HepG2 (cell line): ENCODE measurements at places on chromosomes 1 and 21.

DNA sequence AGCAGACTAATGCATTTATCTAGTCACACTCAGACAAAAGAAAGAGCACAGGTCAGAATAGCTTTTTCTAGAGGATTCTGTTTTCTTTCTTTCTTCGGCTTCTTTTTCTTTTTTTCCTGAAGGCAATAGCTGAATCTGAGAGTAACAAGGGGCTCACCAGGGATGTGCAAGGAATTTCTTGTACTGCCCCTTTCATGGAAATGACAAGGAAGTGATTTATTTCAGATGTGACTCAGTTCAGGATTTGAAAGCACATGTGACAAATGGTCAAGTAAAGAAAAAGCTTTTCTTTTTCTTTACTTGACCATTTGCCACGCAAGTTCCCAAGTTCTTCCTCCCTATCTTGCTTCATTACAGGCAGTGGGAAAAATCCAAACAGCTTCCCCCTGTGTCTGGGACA is 202.0 kb downstream of the GABPA start:
- H3K27me3 ChIP-seq, result no peaks in the 10 kb centered on the region
- H3K4me3 ChIP-seq, result no peak overlapping the region
- H3K4me1 ChIP-seq, result peaks cover 12% of the 10 kb centered on the region
- no peak for DNase-seq
- no peaks in the 10 kb centered on the region for H3K36me3 ChIP-seq

GRCh38 chr1:39295901-39296300 is 91.4 kb downstream of the MACF1 start:
- peaks cover 28% of the 10 kb centered on the region for H3K36me3 ChIP-seq
- no peak overlapping the region for H3K4me3 ChIP-seq
- no peaks in the 10 kb centered on the region for H3K27me3 ChIP-seq
- H3K27ac ChIP-seq, result no peak overlapping the region

GRCh38 chr1:197106869-197107268 is 39.6 kb downstream of the ASPM start:
- no peaks in the 10 kb centered on the region for H3K27me3 ChIP-seq
- DNase-seq, result no peak
- no peaks in the 10 kb centered on the region; the same call in 1 of the 3 replicates for H3K36me3 ChIP-seq
- no peak overlapping the region for H3K27ac ChIP-seq

GRCh38 chr1:199948587-199949280 is 78.8 kb upstream of the NR5A2 start:
- H3K27me3 ChIP-seq, result no peaks in the 10 kb centered on the region
- no peak overlapping the region for H3K4me3 ChIP-seq
- no peaks in the 10 kb centered on the region for H3K36me3 ChIP-seq
- no peaks in the 10 kb centered on the region for H3K4me1 ChIP-seq
- H3K27ac ChIP-seq, result no peak overlapping the region

- H3K4me3 ChIP-seq, result no peak overlapping the region
- H3K27me3 ChIP-seq, result no peaks in the 10 kb centered on the region
- H3K36me3 ChIP-seq, result no peaks in the 10 kb centered on the region
- no peak overlapping the region for H3K27ac ChIP-seq
- peaks cover 44% of the 10 kb centered on the region for H3K4me1 ChIP-seq
- DNase-seq, result no peak
Measured at GRCh38 chr1:111719674-111720132, 19.5 kb downstream of the INKA2 start.

- H3K27me3 ChIP-seq, result peaks cover 1% of the 10 kb centered on the region; the same call in 1 of the 2 replicates
- no peaks in the 10 kb centered on the region for H3K4me1 ChIP-seq
- DNase-seq, result no peak
- H3K27ac ChIP-seq, result no peak overlapping the region
Measured at GRCh38 chr1:64514197-64514765, 44.4 kb downstream of the CACHD1 start.

DNA sequence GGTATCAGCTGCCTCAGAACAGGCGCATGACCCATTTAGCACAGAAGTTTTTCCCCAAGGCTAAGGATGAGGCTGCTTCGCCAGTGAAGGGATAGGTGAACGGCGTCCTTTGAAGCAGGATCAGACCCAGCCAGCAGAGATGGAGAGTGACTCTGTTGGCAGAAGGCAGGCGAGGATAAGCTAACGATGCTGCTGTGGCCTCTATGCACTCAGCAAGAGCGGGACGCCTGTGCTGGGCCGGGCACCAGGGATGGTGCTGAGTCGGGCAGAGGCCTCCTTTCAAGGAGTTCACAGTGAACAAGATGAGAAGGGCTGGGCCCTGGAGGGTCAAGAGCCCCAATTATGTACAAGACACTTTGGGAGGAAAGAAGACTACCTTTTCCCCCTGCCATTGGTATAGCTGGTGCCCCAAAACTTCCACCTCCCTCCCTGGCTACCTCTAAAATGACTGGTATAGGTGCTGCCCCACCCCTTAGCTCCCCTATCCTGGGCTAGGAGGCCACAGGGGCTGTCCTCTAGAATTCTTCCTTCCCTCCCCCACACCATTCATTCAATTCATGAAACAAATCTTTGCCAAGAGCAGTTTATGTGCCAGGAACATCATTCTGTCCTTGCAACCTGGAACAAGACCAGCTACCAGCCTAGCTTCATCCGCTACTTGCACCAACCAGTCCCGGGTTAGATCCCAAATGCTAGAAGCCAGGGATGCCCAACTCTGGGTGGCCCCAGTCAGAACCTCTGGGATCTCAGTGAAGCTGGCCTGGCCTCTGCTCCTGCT is 7.5 kb downstream of the XKR8 start:
- peaks cover 8% of the 10 kb centered on the region; the same call in 2 of the 3 replicates for H3K36me3 ChIP-seq
- H3K27me3 ChIP-seq, result no peaks in the 10 kb centered on the region
- no peak overlapping the region for H3K27ac ChIP-seq

- no peak for DNase-seq
- H3K27ac ChIP-seq, result no peak overlapping the region
- H3K36me3 ChIP-seq, result no peaks in the 10 kb centered on the region
- H3K4me1 ChIP-seq, result no peaks in the 10 kb centered on the region
- H3K4me3 ChIP-seq, result no peak overlapping the region
- no peaks in the 10 kb centered on the region for H3K27me3 ChIP-seq
Measured at GRCh38 chr1:180731131-180731530, 99.3 kb downstream of the XPR1 start.

DNA sequence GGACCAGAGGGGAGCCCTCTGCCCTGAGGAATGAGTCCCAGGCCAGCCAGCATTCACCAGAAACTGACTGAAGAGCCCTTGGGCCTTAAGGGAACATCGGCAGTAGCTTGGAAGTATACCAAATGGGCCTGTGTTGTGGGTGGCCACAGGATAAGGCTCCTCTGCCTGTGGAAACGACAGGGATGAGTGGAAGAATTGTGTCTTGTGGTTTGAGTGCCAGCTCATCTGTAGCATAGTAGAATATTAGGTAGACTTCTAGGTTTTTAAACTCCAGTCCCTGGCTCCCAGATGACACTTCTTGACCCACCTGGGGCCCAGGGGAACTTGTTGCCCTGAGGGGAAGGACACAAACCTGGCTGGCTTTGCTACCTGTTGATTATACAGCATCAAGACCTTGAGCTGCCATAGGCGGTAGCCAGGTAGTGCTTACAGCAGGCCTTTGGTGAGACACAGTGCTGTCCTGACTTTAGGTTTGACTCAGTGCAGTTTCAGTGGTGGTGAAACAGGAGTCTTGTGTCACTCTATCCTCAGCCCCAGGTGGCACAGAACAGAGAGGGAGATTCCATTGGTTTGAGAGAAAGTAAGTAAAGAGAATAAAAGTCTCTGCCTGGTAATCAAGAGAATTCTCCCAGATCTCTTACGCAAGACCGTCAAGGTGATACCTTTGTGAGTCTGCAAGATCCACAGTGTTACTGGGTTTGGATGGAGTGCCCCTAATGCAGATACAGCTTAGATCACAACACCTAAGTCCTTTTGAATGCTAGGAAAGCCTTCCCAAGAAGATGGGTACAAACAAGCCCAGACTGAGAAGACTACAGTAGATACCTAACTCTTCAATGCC is 50.2 kb downstream of the RABGAP1L start:
- no peaks in the 10 kb centered on the region for H3K27me3 ChIP-seq
- H3K27ac ChIP-seq, result no peak overlapping the region
- H3K4me3 ChIP-seq, result no peak overlapping the region
- no peak for DNase-seq
- peaks cover 12% of the 10 kb centered on the region for H3K4me1 ChIP-seq

- H3K27ac ChIP-seq, result no peak overlapping the region
- H3K4me1 ChIP-seq, result peaks cover 23% of the 10 kb centered on the region
- no peaks in the 10 kb centered on the region for H3K27me3 ChIP-seq
- no peak overlapping the region for H3K4me3 ChIP-seq
Measured at GRCh38 chr1:109919303-109919702, 8.7 kb downstream of the CSF1 start.

DNA sequence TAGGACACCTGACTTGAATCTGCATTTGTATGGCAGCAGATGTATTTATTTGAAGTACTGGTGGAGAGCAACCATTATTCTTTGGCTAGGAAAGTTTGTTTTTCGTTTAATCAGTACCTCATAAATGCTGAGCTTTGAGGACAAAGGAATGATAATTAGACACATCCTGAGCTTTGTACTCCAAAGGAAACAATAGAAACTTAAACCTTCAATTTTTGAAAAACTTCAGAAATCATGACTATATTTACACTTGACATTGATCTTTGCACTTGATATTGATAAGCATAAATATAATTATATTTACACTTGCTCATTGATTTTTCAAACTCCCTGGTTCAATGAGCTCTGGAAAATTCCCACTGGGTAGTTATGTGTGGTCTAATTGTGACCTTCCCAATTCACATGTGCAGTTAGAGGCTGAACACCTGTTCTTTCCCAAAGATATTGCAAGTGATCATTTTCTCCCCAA is 10.7 kb downstream of the PATJ start:
- DNase-seq, result peak; percentile 41
- H3K4me1 ChIP-seq, result peaks cover 38% of the 10 kb centered on the region
- no peaks in the 10 kb centered on the region for H3K27me3 ChIP-seq
- H3K36me3 ChIP-seq, result no peaks in the 10 kb centered on the region
- no peak overlapping the region for H3K4me3 ChIP-seq
- peak overlapping the region; percentile 44 for H3K27ac ChIP-seq

DNA sequence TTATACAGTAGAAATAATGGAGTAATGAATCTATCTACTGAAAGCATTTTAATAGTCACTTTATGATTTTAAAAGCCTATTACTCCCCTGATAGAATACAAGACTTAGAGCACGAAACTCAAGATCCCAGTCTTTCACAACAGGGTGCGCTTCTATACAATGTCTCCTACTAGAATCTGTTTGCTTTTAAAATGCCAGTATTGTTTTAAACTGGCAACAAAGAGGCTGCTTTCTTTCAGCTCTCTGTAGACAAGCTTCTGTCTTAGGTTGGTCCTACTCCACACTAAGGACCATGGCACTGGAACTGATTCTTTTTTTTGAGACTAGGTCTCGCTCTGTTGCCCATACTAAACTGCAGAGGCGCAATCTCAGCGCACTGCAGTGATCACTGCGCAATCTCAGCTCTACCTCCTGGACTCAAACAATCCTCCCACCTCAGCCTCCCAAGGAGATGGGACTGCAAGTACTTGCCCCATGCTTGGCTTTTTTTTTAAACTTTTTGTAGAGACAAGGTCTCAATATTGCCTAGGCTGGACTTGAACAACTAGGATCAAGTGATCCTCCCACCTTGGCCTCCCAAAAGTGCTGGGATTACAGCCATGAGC is 4.8 kb downstream of the DCAF8 start:
- no peak overlapping the region for H3K4me3 ChIP-seq
- no peaks in the 10 kb centered on the region; the same call in none of the 2 replicates for H3K36me3 ChIP-seq
- H3K27ac ChIP-seq, result no peak overlapping the region
- H3K27me3 ChIP-seq, result no peaks in the 10 kb centered on the region; the same call in 2 of the 3 replicates

- no peak overlapping the region for H3K27ac ChIP-seq
- H3K36me3 ChIP-seq, result no peaks in the 10 kb centered on the region
- peak overlapping the region; percentile 3; the same call in 1 of the 2 replicates for H3K4me3 ChIP-seq
- H3K4me1 ChIP-seq, result peaks cover 45% of the 10 kb centered on the region
- no peaks in the 10 kb centered on the region; the same call in 2 of the 3 replicates for H3K27me3 ChIP-seq
Measured at GRCh38 chr21:39377444-39378050, 28.7 kb upstream of the HMGN1 start.

GRCh38 chr1:200874694-200875093 is 1.9 kb downstream of the GPR25 start:
- peaks cover 6% of the 10 kb centered on the region; the same call in 1 of the 2 replicates for H3K4me1 ChIP-seq
- no peaks in the 10 kb centered on the region for H3K36me3 ChIP-seq
- peaks cover 1% of the 10 kb centered on the region; the same call in 1 of the 2 replicates for H3K27me3 ChIP-seq
- no peak overlapping the region for H3K4me3 ChIP-seq
- H3K27ac ChIP-seq, result no peak overlapping the region

DNA sequence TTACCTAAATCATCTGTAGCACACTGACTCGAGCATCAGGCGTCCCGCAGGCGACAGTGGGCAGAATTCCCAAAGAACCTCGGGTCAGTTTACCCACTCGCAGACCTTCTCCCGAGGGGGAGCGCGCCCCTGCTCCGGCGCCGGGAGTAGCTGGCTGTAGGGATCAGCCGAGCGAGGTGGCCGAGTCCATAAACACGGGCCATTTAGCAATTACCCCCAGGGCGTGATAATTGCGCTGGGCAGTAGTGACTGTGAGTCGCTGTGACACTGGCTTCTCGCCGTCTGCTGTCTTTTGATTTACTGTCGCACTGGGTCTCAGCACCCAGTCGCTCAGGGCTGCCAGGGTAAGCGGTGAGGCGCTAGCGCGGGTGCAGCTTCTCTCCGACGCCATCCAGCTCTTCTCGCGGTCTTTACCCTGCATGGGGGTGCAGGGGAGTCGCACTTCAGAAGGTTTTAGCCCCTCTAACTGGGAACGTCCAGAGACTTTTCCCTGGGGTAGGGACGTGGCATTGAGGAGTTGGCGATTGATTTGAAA is 16.2 kb downstream of the HLX start:
- no peak for DNase-seq
- H3K4me3 ChIP-seq, result no peak overlapping the region

GRCh38 chr1:107563441-107563840 is 401.5 kb downstream of the VAV3 start:
- H3K36me3 ChIP-seq, result no peaks in the 10 kb centered on the region
- H3K27ac ChIP-seq, result no peak overlapping the region
- H3K4me3 ChIP-seq, result no peak overlapping the region
- H3K4me1 ChIP-seq, result no peaks in the 10 kb centered on the region
- 0 out of 3 replicates have a peak, but pooled peaks cover 3% of the 10 kb centered on the region for H3K27me3 ChIP-seq
- DNase-seq, result no peak

- H3K27ac ChIP-seq, result no peak overlapping the region
- no peaks in the 10 kb centered on the region; the same call in 1 of the 2 replicates for H3K27me3 ChIP-seq
- DNase-seq, result no peak
- H3K4me1 ChIP-seq, result no peaks in the 10 kb centered on the region
- no peaks in the 10 kb centered on the region for H3K36me3 ChIP-seq
- no peak overlapping the region for H3K4me3 ChIP-seq
Measured at GRCh38 chr1:177229781-177230180, 59.0 kb downstream of the BRINP2 start.

DNA sequence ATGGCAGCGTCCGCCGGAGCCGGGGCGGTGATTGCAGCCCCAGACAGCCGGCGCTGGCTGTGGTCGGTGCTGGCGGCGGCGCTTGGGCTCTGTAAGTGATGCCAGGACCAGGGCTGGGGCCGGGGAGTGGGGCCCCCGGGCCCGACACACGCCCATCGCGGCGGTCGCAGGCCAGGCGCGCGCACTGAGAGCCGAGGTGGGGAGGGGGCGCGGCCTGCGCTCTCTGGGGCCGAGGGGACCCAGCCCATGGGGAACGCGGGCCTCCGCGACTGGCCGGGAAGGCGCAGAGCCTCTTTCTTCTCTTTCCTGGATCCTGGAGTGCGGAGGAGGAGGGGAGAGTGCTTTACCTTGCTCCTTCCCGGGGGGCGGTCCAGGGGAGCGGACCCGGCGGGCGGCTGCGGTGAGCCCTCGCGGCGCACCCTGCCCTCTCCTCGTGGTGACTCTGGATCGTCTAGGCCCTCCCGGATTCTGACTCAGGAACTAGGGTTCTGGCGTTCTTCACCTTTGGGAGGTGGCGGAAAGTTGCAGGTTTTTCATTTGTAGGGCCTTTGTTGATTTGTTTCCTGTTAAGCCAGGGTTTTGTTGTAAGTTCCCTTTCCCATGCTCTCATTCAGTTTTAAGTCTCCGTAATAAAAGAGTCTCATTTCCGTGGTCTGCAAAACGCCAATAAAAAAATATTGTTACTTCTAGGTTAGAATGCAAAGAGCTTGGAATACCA is 529 bp downstream of the MPZL1 start:
- peak; percentile 27 for DNase-seq
- peaks cover 70% of the 10 kb centered on the region for H3K4me1 ChIP-seq
- H3K4me3 ChIP-seq, result peak overlapping the region; percentile 95
- H3K27ac ChIP-seq, result peak overlapping the region; percentile 76
